ENCODE measurements at places on chromosomes 12 and 14.
A peak's percentile ranks its signal among the peaks of the same experiment; 100 is the strongest.

- no peak for DNase-seq
Measured at GRCh38 chr14:70782361-70782760, 27.0 kb downstream of the MAP3K9 start.

DNA sequence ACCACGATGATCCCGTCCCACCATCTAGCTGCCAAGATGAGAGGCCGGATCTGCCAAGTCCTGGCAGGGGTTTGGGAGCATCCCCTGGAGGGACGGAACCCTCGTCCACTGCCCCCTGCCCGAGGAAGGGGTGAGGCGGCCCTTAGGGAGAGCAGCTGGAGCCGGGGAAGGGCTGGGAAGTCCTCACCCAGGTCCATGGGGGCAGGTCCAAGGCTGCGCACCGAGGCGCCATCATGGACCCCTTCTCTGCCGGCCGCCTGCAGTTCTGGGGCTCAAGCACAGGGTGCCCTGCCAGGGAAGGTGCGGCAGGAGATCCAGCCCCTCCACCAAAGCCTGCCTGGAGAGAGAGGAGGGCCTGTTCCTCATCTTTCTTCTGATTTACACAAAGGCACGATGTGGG, 17.6 kb upstream of the FBRSL1 start:
- DNase-seq = no peak

DNA sequence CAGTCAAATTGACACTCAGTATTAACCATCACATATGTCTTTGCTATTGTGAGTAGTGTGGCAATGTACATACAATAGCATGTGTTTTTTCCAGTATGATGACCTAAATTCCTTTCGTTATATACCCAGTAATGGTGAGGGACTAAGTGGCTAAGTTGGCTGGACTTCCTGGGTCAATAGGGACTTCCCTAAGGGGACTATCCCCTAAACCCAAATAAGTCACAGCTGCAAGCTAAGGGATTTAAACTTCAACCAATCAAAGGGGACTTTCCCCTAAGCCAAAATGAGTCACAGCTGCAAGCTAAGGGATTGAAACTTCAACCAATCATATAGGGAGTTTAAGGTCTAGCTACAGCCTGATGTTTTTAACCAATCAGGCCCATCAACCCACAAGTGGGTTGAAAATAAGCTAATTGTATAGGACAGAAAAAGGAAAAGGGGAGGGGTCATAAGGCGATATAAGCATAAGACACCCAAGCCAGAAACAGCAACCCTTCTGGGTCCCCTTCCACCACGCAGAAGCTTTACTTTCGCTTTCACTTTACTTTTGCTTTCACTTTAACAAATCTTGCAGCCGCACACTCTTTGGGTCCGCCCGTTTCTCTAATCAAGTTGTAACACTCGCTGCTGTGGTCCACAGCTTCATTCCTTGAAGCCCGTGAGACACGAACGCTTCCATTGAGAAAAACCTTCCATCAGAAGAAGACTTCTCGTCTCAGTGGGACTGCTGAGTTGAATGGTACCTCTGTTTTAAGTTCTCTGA, 404.4 kb downstream of the FLRT2 start:
- DNase-seq = peak; percentile 58

- no peak for DNase-seq
Measured at GRCh38 chr14:51293149-51293911, 53.3 kb downstream of the TMX1 start.

- no peak for DNase-seq
Measured at GRCh38 chr12:69341328-69341727, 6.9 kb upstream of the LYZ start.

- DNase-seq = no peak
Measured at GRCh38 chr12:79961411-79961810, 26.5 kb upstream of the PPP1R12A start.

Data from activated T-cell treated with anti-CD3 and anti-CD28 coated beads, Interleukin-2, amount 50 U/mL, for 72 hours (primary cell).